HL-60 (cell line): ENCODE measurements at places on chromosomes 2 and 18.

DNA sequence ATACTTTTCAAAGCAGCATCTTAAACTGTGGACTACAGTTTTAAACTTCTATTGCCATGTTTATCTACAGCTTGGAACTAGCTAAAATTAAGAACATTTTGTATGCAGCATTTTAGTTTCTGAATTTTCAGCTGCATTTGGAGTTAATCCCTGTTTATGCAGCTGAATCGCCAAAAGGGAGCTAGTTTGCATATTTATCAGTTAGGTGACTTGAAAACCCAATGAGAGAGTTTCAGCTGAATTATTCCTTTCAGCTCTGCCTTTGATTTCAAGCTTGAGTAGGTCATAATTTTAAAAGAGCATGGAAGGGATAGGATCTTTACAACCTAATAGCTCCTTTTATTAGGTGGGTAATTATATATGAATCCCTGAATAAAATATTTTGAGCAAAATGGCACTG lies 692.6 kb downstream of the MBD2 start:
- no peak for DNase-seq

- no peak for DNase-seq
These were observed 110.0 kb downstream of the MBP start for GRCh38 chr18:77022556-77022955.

GRCh38 chr2:118300832-118301231 lies 212.6 kb downstream of the INSIG2 start:
- DNase-seq: no peak

GRCh38 chr2:227996366-227996765 lies 124.9 kb downstream of the DAW1 start:
- no peak for DNase-seq

DNA sequence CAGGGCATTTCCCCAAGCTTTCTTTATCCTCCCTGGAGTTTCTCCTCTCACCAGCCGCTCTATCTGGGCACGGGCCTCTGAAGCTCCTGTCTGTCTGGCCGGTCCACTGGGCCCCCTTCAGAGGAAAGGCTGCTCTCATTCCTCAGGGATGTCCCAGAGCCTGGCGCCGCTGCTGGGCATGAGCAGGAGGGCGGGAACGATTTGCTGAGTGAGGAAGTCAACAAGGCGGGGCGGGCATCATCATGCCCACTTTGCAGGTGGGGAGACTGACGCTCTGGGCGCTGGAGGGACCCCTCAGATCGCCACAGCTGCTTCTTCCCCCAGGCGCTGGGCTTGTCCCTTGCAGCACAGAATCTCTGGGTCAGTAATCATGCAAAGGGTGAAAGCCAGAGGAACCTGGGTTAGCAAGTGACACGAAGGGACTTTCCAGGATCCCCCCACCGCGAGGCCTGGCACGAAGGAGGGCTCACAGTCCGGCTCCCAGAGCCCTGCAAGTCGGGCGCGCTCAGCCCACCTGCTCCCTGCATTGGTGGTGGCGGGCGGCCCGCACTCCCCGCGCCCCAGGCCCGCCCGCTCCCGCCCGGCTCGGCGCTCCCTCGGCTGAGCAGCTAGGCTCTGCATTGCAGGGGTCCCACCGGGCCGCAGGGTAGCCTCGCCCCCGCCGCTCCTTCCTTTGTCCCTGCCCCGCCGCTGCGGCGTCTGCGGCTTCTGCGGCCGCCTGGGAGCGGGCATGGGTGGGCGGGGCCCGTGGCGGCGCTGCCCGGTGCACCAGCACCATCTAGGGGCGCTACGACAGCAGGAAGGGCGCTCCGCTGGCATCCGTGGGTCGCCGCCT lies 157.8 kb downstream of the CYRIA start:
- DNase-seq: no peak

DNA sequence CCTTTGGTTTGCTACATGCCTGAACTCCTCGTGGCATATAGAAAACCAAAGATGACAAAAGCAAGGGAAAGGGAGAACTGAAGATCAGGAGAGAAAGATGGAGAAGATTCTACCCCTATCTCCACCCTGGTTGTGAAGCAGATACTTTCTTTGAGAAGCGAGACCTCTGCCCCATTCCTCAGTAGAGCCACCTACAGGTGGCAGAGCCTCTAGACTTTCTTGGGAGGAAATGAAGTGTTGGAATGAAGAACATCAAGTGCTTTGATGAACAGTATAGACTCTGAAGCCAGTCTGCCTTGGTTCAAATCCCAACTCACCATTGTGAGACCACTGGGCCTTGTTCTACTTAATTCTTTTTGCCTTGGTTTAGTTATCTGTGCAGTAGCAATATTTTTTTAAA lies 348.8 kb upstream of the ETAA1 start:
- DNase-seq: no peak

- no peak for DNase-seq
These were observed 86.5 kb downstream of the XDH start for GRCh38 chr2:31328026-31328425.

DNA sequence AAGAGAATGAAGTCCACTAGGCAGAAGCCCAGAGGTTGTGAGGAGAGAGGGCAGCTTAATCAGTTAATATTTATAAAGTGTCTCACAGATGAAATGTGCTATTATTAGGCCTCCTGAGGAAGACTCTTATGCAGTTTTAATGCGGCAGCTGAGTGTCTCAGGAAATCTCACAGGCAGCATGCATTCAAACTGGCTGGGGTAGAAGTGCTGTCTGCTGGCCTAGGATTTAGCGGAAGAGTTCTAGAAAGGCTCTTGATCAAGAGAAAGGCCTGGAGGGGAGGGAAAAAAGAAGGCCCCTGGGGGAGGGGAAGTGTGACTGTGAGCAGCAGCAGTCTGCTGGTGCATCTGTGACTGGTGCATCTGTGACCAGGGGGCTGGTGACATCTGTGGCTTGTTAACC lies 133.0 kb downstream of the FSHR start:
- DNase-seq: no peak

- DNase-seq: no peak
These were observed 91.8 kb downstream of the HRH4 start for GRCh38 chr18:24552218-24552617.

- no peak for DNase-seq
These were observed 57.4 kb downstream of the STK39 start for GRCh38 chr2:168189835-168190569.

GRCh38 chr2:111910609-111911277 lies 12.3 kb downstream of the MERTK start:
- DNase-seq: no peak

DNA sequence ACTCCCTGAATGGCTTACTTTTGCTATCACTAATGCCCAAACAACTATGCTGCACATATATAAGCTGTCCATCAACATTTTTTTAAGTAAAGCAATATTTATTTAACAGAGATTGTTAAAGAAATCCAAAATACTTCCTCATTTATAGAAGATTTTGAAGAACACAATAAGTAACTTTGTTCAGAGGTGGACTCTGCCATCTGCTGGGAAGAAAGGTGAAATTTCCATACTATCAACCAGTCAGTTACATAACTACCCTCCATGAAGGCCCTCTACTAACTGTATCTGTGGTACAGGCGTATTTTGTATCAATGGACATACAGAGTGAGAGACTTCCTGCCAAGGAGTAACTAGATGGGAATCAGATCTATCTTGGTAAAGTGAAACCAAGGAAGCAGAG lies 106.0 kb downstream of the DTNB start:
- peak; percentile 60 for DNase-seq

DNA sequence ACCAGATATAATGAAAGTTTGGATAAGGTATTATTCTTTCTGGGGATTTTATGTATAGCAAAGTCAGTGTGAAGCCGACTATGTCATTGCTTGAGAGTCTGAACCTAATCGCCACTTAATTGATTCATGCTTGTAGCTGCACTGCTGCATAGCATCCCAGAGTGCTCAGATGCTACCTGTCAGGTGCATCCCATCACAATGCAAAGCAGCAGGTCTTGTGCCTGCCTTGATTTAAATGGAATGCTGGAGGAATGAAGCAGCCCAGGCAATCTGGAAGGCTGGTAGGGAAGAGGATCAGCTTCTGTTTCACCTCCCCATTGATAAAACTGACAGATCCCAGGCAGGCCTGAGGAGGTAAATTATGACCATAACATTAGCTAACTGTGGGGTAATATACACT lies 40.4 kb upstream of the ATIC start:
- DNase-seq: no peak

- DNase-seq: no peak
These were observed 850.7 kb downstream of the NRXN1 start for GRCh38 chr2:50181212-50181611.

DNA sequence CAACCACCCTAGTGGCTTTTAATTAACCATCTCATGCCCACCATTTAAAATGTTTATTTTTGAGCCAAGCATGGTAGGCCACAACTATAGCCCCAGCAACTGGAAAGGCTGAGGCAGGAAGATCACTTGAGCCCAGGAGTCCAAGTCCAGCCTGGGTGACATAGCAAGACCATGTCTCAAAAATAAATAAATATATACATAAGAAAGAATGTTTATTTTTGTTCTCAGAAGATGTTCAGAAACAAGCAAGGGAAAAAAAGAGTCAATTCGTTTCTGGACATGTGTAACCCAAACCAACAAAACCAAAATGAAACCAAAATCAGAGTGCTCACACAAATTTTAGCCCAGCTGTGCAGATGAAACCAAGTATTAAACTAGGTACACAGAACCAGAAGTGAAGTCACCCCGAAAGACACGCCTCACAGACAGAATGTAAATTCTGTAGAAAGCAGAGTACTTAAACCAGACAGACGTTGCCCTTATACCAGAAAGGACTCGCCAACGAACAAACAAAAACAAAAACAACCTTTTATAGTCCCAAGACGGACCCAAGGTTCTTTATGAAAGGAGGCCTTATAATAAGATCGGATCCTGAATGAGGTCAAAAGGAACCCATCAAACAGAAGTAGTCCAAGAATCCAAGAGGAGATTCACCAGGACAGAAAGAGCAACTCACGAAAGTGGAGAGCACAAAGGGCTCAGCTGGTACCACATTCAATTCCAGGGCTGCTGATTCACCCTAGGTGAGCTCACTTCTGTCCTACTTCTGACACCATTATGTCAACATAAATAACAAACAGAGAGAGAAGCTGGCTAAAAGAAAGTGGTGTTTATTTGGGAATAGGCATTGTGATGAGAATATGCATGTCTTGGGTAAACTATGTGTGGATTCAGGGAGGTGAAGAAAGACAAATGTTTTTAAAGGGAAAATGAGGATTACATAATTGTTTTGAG lies 31.8 kb upstream of the MTCL1 start:
- DNase-seq: no peak

DNA sequence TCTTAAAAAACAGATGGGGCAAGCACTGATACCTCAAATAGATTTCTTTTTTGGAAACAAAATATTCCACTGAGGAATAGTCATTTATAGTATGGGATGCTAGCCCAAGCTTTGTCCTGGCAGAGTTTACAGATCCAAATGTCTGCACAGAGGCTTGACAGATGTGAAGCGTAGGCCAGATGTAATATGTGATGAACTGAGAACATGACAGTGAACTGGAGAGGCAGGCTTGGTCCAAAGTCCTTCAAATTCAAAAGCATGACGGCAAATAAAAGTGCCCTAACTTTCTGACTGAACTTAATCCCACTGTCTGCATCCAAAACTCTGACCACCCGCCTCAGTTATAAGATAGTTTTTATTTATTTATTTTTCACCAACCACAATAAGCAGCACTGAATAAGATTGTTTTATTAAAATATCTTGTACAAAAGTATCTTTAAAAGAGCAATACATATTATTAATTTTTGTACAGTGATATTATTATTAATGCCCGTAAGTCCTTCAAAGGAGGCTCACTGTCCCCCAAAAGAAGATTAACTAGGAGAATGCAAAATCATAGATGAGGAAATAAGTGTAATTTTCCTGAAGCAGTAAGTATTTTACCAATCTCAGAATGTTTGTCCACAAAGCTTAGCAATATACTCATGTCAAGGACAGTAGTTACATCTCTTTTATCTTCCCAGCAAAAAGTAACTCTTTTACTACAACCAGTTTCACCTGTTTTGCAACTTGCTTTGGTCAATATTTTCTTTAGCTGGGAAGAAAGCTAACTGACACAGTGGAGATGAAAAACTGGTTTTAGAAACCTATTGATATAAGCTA lies 10.7 kb upstream of the SPOPL start:
- DNase-seq: no peak

- no peak for DNase-seq
These were observed 83.5 kb upstream of the HAAO start for GRCh38 chr2:42875880-42876279.

- no peak for DNase-seq
These were observed 44.9 kb downstream of the PTPN2 start for GRCh38 chr18:12839057-12839525.

- DNase-seq: no peak
These were observed at the start of gene KCNG2 for GRCh38 chr18:79797518-79798345. TSS of gene KCNG2 (plus strand) at chr18:79797938. CDS start at chr18:79863668, 65,730 bp downstream.

DNA sequence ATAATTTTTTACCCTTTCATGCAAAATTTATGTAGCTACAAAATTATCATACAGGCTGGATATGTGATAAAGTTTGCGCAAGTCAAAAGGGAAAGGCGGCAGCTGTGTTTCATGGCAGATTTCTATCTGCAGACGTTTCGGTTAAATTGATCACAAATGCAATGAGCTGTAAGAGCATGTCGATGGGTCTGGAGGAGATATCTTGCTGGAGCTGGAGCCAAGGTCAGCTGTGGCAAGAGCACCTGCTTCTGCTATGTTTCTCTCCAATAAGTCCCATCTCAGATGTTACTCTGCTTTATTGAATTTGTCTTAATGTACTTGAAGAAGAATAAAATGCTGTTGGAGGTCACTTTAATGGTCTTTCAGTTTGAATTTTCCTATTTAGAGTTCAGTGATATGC lies 749.7 kb downstream of the CNTNAP5 start:
- DNase-seq: no peak

DNA sequence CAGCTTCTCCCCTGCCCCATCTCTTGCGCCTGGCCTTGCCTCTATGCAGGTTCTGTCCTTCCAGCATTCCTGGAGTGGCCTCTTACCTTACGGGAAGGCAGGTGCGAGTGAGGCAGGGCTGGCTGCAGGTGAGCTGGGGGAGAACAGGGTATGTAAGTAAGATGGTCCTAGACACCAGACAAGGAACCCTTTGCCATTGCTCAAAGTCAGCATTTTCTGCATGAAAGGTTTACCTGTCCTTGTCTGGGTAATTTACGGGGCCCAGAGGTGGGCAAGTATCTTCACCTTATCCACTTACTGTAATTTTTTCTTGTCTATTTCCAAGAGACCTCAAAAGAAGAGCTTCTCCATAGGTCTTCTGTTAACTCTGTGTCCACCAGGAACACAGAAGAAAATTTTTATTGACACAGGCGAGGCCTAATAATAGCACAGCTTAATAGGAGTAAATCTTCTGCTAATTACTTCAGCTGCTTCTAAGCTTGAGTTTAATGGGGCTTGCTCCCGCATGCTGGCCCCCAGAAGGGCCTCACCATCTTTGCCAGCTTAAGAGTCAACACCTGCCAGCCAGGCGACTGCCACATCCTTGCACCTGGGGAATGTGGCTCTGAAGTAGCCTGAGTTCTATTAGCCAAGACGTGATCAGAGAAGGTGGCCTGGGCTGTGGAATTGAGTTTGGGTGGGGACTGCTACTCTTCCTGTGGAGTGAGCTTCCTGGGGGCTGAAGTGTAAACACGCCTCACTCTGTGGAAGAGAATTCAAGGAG lies 27.1 kb downstream of the PCARE start:
- no peak for DNase-seq

DNA sequence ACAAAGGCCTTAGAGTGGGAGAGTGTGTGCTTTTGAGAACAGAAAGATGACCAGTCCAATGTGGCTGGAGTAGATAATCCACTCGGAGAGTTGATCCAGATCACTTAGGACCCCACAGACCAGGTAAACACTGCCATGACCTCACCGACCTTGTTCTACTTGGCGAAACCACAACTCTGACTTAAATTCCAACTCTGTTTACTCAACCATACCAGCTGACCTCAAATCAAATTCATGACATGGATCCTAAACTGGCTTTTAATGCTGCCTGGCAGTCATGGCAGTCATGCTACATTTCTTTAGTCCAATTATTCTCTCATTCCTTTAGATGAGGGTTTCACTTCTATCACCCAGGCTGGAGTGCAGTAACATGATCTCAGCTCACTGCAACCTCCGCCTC lies 347.1 kb upstream of the FAM98A start:
- no peak for DNase-seq
